ENCODE measurements at places on chromosomes 3 and 15.

DNA sequence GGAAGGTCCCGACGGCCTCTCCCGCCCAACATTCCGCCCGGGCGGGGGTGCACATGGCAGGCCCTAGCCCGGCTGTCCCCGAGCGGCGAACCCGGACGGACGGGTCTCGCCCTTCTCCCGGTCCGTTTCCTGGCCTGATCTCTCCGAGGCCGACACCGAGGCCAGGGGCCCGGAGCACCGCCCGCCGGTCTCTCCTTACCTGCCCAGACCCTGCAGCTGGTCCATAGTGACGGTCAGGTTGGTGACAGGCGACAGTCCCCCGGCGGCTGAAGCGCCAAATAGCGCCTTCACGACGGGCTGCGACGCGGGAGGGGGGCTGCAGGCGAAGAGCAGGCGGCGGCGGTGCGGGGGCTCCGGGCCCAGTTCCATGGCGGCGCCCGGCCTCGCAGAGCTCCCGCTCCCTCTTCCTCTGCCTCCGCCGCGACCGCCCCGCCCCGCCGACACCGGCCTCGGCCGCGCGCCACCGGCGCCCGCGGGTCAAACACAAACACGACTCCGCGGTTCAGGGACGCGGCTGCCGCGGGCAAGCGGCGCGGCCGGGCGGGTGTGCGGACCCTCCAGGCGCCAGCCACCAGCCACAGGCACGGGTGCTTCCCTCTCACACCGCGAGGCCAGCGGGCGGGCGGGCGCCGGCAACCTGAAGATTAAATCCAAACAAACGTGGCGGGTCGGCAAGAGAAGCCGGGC, 495 bp downstream of the CDC25A start:
- DNase-seq = no peak

GRCh38 chr15:68815598-68815997, 5.1 kb downstream of the ANP32A start:
- DNase-seq = no peak

DNA sequence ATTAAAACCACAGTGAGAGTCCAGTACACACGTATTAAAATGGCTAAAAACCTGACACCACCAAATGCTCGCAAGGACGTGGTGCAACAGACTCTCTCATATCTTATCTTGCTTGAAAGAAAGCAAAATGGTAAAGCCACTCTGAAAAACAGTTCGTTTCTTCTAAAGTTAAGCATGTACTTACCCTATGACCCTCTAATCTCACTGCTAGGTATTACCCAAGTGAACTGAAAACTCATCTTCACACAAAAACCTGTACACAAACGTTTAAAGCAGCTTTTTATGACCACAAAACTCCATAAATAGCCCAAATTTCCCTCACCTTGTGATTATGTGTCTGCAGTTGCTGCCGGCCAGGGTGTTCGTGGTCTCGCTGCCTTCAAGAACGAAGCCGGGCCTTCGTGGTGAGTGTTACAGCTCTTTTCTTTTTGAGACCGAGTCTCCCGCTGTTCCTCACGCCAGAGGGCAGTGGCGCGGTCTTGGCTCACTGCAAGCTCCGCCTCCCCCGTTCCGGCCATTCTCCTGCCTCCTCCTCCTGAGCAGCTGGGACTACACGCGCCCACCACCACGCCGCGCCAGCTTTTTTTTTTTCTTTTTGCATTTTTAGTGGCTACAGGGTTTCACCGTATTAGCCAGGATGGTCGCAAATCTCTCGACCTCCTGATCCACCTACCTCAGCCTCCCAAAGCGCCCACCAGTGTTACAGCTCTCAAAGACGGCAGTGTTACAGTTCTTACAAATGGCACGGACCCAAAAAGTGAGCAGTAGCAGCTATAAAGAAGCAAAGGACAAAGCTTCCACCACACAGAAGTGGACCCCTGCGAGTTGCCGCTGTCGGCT, 165.4 kb downstream of the TJP1 start:
- no peak for DNase-seq

DNA sequence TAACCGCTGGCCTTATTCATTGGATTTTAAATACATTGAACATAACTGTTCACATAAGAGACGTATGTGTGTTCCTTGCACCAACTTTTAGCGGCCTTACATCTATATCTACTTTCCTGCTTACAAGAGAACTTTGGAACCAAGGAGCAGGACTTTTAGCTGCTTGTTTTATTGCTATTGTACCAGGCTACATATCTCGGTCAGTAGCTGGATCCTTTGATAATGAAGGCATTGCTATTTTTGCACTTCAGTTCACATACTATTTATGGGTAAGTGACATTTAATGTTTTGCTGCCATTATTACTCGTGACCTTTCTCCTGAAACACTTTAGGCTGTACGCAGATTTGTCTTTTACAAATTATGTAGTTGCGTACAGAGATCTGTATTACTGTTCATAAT, 47.1 kb downstream of the STT3B start:
- DNase-seq = no peak

DNA sequence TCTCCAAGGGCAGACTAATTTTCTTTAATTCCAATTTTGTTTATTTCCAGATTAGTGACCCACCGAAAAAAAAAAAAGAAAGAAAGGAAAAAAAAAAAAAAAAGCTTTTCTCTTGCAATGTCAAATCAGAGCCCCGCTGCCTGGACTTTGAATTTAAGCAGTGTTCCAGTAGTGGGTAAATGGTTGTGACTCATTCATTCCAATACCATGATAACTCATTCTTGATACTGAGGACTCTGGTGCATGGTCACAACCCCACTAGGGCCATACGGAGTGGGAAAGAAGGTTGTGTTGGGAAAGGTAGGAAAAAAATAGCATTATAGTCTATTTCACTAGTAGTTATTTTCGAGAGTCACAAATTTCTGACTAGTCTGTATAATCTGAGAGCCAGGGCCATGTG, 59.1 kb upstream of the COL8A1 start:
- no peak for DNase-seq

- no peak for DNase-seq
Measured at GRCh38 chr3:8817486-8817885, 48.1 kb upstream of the OXTR start.

GRCh38 chr15:86060674-86061073, 19.0 kb upstream of the AGBL1 start:
- no peak for DNase-seq

All from stimulated activated CD8-positive, alpha-beta memory T cell treated with anti-CD3 and anti-CD28 coated beads, Interleukin-15, amount 100 ng/mL, for 4 hours (primary cell).